ENCODE measurements at places on chromosomes 6 and 20.

DNA sequence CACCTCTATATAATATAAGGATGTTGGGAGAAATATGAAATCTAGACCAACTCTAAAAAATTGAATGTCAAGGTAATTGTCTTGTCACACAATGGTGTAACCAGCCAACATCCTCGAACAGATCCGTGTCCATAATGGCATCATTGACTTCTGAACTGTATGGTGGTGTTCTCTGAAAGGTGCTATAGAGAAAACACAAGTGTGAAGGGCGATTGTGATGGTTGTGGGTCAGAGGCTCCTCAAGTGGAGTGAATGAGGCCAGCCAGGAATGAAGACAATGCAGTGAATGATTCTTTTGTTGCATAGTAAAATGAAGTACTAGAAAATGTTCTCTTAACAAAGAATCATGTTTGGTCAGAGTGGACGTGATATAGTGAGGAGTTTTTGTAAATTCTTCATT is 58.3 kb downstream of the CARMIL1 start:
- no peak for DNase-seq

DNA sequence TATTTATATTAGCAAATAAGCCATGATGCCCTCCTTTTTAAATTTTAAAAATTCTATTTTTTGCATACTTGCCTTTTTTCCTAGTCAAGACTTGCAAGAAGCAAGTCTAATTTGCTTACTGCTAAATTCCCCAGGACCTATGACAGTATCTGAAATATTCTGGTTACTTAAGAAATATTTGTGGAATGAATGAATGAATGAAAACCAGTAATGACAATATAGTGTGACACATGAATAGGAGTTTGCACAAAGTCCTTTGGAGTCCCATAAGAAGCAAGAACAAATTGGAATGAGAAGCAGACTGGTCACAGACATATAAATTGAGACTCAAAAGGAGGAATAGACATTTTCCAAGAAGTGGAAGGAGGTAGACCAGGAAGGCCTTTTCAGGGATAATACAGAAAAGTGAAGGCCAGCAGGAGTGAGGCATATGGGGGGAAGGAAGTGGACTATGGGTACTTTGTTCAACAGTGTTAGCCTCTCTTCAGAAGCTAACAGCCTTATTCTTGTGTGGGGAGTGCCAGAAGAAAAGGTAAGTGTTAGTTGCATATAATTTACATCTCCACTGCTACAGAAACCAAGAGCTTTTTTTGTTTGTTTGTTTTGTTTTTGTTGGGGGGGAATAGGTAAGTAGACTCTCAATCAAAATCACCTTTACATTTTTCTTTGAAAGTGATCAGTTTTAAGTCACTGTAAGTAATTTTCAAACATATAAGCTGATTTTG is 93.6 kb upstream of the FAM184A start:
- no peak for DNase-seq

DNA sequence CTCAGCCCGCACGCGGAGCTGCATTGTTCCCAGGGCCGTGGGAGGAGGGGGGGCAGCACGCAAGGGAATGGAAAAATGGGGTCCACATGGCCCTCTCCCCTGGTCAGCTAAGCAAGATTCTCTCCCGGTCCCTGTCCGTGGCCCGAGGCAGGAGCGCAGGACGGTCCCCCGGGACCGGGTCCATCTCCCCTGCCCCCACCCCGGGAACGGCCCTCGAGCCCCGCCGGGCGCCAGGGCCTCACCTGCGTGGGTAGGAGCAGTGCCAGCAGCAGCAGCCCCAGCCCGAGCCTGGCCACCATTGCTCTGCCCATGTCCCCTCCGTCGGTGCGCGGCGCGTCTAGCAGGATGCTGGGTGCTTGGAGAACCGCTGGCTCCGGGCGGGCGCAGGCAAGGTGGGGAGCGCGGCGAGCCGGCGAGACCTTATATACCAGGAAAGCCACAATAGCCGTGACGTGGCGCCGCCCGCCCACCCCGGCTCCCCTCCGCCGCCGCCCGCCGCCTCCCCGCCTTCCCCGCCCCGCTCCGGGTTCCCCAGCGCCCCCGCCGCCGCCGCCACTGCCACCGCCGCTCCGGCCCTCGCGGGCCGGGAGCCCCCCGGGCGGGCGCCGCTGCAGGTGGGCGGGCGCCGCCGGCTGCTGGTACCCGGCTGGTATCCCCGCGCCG is at the start of gene CD24:
TSS of gene CD24 (minus strand) at position 394 of the 663 bp plus-strand sequence. CDS start at position 311, 83 bp downstream.
- DNase-seq: no peak

- DNase-seq: no peak
Observed at GRCh38 chr6:124517339-124517738, 444.9 kb upstream of the RNF217 start.

DNA sequence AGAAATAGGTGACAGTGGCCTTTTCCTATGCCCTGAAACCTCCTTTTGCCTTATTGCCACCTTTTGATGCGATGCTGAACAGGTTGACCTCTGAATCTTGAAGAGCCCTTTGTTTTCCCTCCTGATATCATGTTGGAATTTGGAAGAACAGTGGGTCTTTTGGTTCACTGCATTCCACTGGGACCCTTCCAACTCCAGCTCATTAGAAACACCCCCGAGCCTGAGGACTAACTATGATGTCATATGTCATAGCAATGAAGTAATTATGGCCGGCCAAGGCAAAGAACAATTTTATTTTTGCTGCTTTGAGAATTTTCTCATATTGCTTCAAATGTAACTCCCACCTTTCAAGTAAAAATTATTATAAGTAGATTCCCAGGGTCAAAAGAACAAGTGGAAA is 353.4 kb upstream of the JAG1 start:
- no peak for DNase-seq

DNA sequence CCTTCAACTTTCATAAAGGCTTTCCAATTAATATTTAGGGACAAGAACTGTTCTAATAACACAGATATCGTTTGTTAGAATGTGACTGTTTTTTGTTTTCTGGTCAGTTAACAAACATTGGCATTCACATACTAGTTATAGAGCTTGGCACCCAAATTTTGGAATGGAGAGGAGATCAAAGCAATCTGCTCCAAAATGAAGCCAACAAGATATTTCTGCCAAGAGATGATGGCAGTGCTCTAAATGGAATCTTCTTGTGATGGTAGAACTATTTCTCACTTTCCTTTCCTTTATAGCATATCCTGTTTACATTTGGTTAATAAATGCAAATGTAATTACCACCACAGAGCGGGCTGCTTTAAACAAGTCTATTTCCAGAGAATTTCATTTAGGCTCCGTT is 208.3 kb upstream of the RIMS1 start:
- no peak for DNase-seq

DNA sequence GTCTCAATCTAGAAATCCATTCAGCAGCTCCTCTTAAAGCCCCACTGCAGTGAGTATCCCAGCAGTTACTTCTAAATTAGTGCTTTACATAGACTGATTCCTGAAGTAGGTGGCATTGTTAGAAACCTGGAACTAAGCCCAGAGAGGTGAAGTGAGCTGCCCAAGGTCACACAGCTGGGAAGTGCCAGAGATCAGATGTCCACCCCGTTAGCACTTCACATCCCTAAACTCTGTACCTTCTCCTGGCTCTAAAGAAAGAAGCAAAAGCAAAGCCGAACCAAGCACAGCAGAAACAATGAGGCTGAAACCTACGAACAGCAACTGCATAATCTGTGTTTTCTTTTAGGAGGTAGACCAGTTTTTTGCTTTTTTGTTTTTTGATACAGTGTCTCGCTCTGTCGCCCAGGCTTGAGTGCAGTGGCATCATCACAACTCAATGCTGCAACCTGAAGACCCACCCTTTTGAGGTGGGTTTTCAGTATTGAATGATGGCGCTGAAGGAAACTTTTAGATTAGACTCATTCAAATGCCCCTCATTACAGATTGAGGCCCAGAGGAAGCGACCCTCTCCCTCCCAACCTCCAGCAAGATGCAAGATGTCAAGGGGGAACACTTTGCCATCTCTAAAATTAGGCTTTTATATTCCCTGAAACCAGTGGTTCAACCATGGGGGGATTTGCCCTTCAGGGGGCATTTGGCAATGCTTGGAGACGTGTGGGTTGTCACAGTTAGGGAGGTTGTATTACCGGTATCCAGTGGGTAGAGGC is 3.2 kb upstream of the ZMYND8 start:
- DNase-seq: no peak

- DNase-seq: no peak
Observed at GRCh38 chr6:39020136-39020535, 28.4 kb upstream of the GLP1R start.

DNA sequence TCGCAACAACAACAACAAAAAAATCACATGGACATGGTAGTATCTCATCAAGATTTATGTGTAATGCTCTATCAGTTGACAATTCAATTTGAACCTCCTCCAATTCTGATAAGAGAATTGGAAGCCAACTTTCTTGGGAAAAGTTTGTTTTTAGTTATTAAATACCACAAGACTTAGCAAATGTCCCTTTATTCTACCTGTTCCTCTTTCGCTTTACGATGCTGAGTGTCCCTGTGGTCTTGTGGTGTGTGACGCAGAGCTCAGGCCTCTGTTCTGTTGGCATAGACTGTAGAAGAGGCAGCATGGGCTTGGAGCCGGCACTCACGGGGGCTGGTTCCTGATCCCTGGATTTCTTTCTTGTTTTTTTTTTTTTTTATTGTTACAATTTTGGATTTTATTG is 76.7 kb downstream of the PSMB1 start:
- DNase-seq: no peak

DNA sequence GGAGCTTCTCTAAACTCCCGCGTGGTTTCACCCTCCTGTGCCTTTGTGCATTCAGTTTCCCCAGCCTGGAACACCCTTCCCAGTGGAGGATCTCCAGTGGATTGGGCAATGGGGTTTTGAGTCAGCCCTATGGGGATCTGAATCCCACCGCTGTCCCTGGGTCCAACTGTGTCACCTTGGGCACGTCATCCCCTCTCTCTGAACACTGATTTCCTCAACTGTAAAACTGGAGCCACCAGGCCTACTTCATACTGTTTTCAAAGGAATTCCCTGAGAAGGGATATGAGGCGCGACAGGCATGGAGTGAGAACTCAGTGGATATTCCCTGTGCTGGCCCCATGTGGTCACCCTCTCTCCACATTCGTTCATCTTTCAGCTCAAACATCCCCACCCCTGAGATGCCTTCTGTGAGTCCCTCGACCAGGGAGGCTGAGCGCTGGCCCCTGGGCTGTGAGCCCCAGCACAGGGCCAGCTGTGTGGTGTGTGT is 25.7 kb downstream of the MAFB start:
- no peak for DNase-seq

- no peak for DNase-seq
Observed at GRCh38 chr6:3746119-3746691, 5.3 kb downstream of the PXDC1 start.

GRCh38 chr6:169961772-169962561 is 210.5 kb downstream of the ERMARD start:
- no peak for DNase-seq

GRCh38 chr20:17613328-17614175 is 43.7 kb downstream of the DSTN start:
- no peak for DNase-seq

All from stimulated activated CD8-positive, alpha-beta memory T cell treated with anti-CD3 and anti-CD28 coated beads, Interleukin-2, amount 100 ng/mL, for 1 hour (primary cell).